Activated T-helper 1 cell treated with anti-CD3 and anti-CD28 coated beads, Interleukin-12 subunit alpha, Interleukin-12 subunit beta, Interleukin-2, Interleukin-4 antibody, amounts not matched to agents 30 ng/mL and 10 ng/mL and 1 ng/mL, durations not matched to agents 14 hours and 24 hours and 36 hours (primary cell): ENCODE measurements at places on chromosomes 5 and 9. TPM values are rescaled to one million over a fixed set of nuclear protein-coding genes. Genes with fewer than 3 reads are reported as not detected.
A peak's percentile ranks its signal among the peaks of the same experiment; 100 is the strongest.

FOXI1 gene
- not detected in 2 replicates for total RNA-seq

ADAMTSL1 gene
- not detected in 2 replicates for total RNA-seq

HAVCR2 gene
- total RNA-seq, result 128 and 129 TPM in 2 replicates

DNA sequence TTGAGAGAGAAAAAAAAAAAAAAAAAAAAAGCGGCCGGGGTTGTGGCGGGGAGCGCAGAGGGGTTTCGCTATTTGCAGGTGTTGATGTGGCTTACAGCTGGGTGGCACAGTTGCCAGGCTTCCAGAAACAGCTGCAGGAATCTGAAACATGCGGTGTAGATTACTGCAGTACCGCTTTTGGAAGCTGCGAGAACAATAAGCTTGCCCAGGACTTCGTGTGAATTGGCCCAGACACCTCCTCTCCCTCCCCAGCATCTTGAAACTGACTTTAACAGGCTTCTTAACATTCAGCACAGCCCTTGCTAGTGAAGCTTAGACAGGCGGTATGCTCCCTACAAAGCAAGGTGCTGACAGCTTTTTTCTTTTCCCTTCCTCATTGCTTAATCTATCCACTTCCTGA lies 104.0 kb downstream of the ATP10B start:
- DNase-seq, result no peak
- no peak overlapping the region for H3K27ac ChIP-seq
- H3K4me1 ChIP-seq, result peaks cover 6% of the 10 kb centered on the region
- no peaks in the 10 kb centered on the region for H3K36me3 ChIP-seq
- no peak overlapping the region for H3K4me3 ChIP-seq
- peaks cover 9% of the 10 kb centered on the region for H3K27me3 ChIP-seq

- no peaks in the 10 kb centered on the region for H3K27me3 ChIP-seq
- no peaks in the 10 kb centered on the region for H3K4me1 ChIP-seq
- H3K4me3 ChIP-seq, result no peak overlapping the region
Measured at GRCh38 chr5:42598311-42598710, 158.3 kb upstream of the CCDC152 start.

DNA sequence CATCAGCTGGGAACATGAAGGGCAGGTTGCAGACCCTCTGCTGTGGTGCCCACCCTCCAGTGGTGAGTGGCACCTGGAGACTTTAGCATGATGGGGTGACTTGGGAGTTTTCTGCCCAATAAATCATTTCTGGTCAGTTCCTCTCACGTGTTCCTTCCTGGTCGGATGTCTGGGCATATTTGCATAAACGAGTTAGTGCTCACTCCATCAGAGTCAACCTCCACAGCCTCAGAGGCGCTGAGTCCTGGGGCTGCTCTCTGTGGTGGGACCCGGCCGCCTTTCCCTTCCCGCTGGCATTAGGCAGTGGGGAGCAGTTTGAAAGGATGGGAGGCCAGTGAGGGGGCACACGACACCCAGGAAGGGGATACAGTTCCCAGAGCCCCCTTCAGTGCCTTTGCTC lies 114.0 kb upstream of the FCN2 start:
- H3K27me3 ChIP-seq, result no peaks in the 10 kb centered on the region
- H3K36me3 ChIP-seq, result no peaks in the 10 kb centered on the region
- no peaks in the 10 kb centered on the region for H3K4me1 ChIP-seq
- DNase-seq, result no peak

DNA sequence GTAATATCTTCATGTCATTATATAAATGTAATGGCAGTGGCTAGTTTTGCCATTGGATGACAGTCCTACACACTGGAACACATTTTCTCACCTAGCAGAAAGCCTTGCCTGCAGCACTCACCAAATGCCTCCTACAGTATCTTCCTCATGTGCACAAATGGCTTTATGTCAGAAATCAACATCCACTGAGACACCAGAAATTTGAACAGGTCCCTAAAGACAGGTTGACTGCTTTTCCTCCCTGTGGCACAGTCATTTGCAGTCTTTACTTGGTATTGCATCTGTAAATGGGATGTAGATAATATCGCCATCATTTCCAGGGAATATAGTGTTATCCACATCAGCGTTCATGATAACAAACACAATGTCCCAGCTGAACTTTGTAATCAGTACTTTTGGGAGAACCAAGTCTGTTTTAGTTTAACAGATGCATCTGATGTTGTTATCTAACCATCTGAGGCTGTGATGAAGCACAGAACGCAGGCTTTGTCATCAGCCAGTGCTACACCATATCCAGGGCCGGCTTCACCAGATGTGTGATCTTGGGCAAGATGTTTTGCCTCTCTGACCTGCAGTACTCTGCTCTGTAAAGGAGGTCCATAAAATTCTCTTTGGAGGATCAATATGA lies 83.9 kb upstream of the TAS2R1 start:
- no peaks in the 10 kb centered on the region for H3K36me3 ChIP-seq
- H3K27ac ChIP-seq, result no peak overlapping the region
- H3K4me3 ChIP-seq, result no peak overlapping the region
- no peaks in the 10 kb centered on the region for H3K27me3 ChIP-seq
- no peaks in the 10 kb centered on the region for H3K4me1 ChIP-seq

DNA sequence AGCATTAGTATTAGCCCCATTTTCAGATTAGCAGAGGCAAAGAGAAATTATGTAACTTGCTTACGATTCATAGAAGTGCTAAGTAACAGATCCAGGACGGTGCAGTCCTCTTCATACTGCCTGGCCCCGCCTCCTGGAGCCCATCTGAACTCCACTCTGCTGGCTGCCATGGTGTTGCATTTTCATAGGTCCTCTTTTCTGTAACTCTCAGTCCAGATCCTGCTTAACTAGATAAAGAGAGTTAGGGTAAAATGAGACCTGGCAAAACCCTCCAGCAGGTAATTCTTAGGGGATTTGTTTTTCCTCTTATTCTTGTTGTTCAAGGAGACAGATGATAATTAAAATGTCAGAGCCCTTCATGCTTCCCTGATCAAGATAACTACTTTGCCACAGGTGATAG lies 135.1 kb upstream of the EFNA5 start:
- DNase-seq, result no peak
- H3K4me1 ChIP-seq, result no peaks in the 10 kb centered on the region
- H3K27me3 ChIP-seq, result no peaks in the 10 kb centered on the region

DNA sequence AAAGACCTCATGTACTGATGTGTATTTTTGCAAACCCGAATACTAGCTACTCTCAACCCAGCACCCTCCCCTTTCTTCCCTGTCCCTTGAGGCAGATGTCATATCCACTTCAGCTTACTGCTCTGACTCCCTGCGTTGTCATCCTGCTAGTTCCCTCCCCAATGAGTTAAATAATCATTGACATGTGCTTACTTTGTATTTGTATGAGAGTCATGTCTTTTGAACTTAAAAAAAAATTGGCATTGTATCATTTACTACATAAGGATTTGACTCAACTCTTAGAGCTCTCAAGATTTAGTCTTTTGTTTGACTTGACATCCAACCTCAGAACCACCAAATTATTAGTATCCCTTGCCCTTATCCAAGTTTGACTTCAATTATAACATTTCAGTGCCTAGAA lies 219.7 kb upstream of the TUT7 start:
- H3K4me3 ChIP-seq, result no peak overlapping the region
- H3K27me3 ChIP-seq, result peaks cover 3% of the 10 kb centered on the region
- no peaks in the 10 kb centered on the region for H3K4me1 ChIP-seq
- H3K36me3 ChIP-seq, result no peaks in the 10 kb centered on the region
- no peak overlapping the region for H3K27ac ChIP-seq
- no peak for DNase-seq

GRCh38 chr9:13616491-13617035 lies 337.1 kb upstream of the MPDZ start:
- no peaks in the 10 kb centered on the region for H3K4me1 ChIP-seq
- no peaks in the 10 kb centered on the region for H3K27me3 ChIP-seq
- DNase-seq, result no peak
- no peak overlapping the region for H3K4me3 ChIP-seq
- no peak overlapping the region for H3K27ac ChIP-seq

GRCh38 chr5:72472031-72472430 lies 35.2 kb downstream of the ZNF366 start:
- peaks cover 11% of the 10 kb centered on the region for H3K27me3 ChIP-seq
- H3K4me3 ChIP-seq, result no peak overlapping the region
- H3K4me1 ChIP-seq, result no peaks in the 10 kb centered on the region
- no peak for DNase-seq
- H3K27ac ChIP-seq, result no peak overlapping the region
- H3K36me3 ChIP-seq, result no peaks in the 10 kb centered on the region

GRCh38 chr5:97388794-97389193 lies 205.7 kb upstream of the RIOK2 start:
- no peak for DNase-seq
- H3K27me3 ChIP-seq, result no peaks in the 10 kb centered on the region
- H3K4me1 ChIP-seq, result no peaks in the 10 kb centered on the region
- H3K27ac ChIP-seq, result no peak overlapping the region
- no peaks in the 10 kb centered on the region for H3K36me3 ChIP-seq
- H3K4me3 ChIP-seq, result no peak overlapping the region

- H3K4me1 ChIP-seq, result peaks cover 10% of the 10 kb centered on the region
- DNase-seq, result no peak
- H3K27ac ChIP-seq, result no peak overlapping the region
- H3K4me3 ChIP-seq, result no peak overlapping the region
Measured at GRCh38 chr5:146016764-146017484, 80.5 kb downstream of the SH3RF2 start.

DNA sequence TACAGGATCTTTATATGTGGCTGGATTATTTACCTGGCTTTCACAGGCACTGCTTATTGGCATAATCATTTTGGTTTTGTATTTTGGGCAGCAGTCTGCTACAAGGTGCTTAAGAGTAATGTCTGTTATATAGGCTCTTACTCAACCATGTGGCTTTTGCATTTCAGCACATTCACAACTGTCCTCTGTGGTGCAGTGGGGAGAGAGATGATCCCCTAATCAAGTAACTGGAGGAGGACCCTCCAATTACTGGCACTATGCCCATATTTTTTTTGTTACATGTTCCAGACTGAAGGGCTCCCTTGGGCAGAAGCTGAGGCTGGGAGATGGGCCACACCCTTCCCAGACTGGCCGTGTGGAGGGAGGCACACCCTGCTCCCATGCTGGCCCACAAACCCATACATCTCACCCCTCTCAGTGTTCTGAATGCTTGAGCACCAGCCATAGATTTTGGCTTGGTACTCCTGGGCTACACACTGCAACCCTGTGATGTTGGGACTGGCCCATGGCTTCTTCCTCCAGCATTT lies 173.5 kb downstream of the FAM174A start:
- H3K27me3 ChIP-seq, result peaks cover 5% of the 10 kb centered on the region
- H3K36me3 ChIP-seq, result no peaks in the 10 kb centered on the region
- no peak overlapping the region for H3K4me3 ChIP-seq
- DNase-seq, result no peak

GRCh38 chr9:113163001-113163400 lies 12.2 kb downstream of the SLC31A2 start:
- DNase-seq, result no peak
- peaks cover under 1% of the 10 kb centered on the region for H3K4me1 ChIP-seq
- peak overlapping the region; percentile 14 for H3K27ac ChIP-seq
- no peak overlapping the region for H3K4me3 ChIP-seq
